ENCODE measurements at places on chromosomes 11 and 22. TPM values are rescaled to one million over a fixed set of nuclear protein-coding genes. Genes with fewer than 3 reads are reported as not detected.

CHRDL2 gene
- not detected for polyA plus RNA-seq

OR52E8 gene
- polyA plus RNA-seq = not detected

OR6T1 gene
- not detected for polyA plus RNA-seq

C11orf42 gene
- polyA plus RNA-seq = not detected

LRRC74B gene
- not detected for polyA plus RNA-seq

MRGPRE gene
- not detected for polyA plus RNA-seq

PYGM gene
- polyA plus RNA-seq = not detected

MMP13 gene
- polyA plus RNA-seq = not detected

TAF10 gene
- polyA plus RNA-seq = 171 TPM

SCGB1D2 gene
- polyA plus RNA-seq = not detected

TECTA gene
- 0.07 TPM for polyA plus RNA-seq
